ENCODE measurements at places on chromosomes 7 and 10.

DNA sequence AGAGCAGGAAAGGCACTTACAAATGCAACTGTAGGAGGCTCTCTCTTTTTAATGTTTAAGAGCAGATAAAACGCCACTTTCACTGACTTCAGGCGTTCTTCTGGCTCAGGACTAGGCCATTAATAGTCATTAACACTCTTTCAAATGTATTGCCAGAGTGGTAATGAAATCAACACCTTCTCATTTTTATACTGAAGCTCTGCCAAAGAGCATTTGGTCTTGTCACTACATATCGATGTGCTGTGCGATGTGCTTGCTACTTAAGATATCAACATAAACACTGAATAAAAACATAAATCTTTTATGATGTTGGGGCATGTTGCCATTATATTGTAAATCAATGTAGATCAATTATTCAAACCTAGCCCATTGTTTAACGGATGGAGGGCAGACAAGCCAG, 634.7 kb downstream of the ARL4A start:
- DNase-seq = no peak

DNA sequence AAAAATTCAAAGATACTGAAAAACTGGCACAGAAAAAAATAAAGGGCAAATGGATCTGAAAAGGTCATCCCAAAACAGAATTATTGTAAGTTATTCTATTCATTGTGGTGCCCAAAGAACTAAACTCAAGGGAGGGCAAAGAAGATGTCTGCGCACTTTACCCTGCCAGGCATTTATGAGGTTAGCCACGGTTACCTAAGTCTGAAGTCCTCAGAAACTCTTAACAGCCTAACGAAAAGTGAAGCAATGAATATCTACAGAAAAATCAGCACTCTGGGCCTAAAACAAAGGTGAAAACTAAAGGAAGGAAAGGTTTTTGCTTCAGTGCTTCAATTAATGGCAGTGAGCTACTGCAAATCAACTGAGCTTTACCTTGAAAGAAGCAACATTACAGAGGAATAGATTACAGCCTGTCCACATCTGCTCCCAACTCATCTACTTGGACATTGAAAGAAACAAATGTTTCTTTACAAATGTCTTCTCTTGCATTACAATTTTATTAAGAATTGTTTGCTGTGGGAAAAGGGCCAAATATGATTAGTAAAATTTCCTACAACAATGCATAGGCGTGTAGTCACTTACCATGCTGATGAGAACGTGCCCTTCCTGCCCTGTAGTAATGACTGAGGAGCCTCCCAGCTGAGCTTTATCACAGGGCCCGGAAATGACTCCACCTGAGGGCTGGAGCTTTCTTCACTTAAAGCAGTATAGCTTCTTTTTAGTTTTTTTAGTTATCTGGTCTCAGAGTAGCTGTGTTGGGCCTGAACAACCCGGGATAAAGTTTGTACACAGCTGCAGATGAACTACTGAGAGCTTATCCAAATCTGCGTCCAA, at the start of gene TUBAL3:
Gene TUBAL3, minus strand, starts transcription at position 621 of the 834 bp plus-strand sequence. Its CDS starts 36 bp downstream, at position 585.
- DNase-seq = no peak

- DNase-seq = no peak
These were observed 198.6 kb upstream of the ADARB2 start for GRCh38 chr10:1935912-1936311.

DNA sequence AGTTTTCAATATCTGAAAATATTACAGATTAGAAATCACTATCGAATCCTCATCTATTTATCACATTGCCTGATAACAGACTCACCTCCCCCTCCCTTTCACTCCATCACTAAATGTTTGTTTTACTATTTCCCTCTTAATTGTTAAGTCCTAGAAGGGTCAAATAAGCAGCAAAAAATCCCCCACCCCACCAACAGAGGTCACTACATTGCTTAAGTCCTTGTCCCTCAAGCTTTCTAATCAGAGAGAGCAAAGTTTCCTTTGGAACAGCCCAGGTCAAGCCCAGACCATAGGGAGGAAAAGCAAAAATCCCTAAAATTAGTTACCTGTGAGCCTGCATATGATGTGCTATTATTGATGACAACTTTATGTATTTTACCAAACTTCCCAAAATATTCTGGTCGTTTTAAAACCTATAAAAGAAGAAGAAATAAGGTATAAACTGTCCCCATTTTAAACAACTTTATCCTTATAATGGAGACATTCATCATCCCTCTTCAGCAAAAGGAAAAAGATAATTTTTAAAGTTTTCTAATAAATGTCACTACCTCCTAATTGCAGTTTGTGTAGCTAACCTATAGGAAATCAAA, 95.0 kb downstream of the CNOT4 start:
- no peak for DNase-seq

DNA sequence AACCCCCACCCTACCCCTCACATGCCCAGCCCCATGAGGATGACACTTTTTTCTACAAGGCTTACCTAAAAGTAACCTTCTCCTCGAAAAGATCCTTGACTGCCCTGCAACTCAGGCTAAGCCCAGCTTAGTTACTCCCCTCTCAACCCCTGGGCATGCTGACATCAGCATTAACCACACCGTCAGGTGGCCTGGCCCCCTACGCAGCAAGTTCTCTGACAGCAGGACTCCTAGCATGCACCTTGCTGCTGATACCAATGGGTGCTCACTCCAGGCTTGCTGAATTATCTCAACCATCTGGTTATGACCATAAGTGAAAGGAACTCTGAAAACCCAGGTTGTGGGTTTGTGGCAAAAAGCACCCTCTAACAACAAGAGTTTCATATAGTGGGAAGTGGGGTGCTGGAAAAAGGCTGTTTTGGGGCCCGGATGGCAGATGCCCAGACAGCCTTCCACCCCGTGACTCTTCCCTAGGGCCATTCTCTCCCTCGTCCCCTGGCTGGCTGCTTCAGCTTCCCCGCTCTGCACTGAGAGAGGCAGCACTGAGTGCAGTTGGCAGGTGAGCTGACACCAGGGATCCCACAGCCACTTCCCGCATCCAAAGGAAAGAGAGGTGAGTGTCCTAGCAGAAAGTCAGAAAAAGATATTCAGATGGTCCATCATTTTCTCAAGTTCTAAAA, 518.9 kb downstream of the KCNMA1 start:
- no peak for DNase-seq

DNA sequence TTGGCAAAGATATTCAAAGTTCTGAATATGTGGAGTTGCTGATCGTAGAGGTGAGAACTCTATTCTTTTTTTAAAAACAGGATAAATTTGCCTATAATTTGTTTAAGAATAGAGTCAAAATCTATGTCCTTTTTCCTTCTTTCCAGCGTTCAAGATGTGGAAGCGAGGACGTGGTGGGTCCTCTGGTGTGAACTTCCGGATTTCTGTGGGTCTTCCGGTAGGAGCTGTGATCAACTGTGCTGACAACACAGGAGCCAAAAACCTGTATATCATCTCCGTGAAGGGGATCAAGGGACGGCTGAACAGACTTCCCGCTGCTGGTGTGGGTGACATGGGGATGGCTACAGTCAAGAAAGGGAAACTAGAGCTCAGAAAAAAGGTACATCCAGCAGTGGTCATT, 40.5 kb upstream of the SP8 start:
- no peak for DNase-seq

DNA sequence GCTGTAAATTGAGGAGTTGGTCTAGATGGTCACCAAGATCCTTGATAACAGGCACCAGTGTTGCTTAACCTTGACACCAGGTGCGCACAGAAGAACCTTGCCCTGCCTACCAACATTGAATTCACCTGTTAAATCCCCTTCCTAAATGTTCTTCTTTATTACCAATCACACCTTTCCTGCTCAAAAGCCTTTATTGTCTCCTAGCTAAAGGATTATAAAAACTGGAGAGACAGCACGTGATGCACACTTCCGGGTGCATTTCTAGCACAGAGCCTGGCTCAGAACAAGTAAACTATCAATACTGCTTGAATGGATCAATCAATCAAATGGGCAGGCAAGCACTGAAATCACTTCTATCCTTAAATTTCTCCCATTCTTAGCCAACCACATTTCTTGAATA, 56.3 kb downstream of the SVIL start:
- no peak for DNase-seq

- no peak for DNase-seq
These were observed 12.0 kb upstream of the SVOPL start for GRCh38 chr7:138713191-138713590.

GRCh38 chr7:76291351-76292212, 10.9 kb upstream of the HSPB1 start:
- peak; percentile 91 for DNase-seq

DNA sequence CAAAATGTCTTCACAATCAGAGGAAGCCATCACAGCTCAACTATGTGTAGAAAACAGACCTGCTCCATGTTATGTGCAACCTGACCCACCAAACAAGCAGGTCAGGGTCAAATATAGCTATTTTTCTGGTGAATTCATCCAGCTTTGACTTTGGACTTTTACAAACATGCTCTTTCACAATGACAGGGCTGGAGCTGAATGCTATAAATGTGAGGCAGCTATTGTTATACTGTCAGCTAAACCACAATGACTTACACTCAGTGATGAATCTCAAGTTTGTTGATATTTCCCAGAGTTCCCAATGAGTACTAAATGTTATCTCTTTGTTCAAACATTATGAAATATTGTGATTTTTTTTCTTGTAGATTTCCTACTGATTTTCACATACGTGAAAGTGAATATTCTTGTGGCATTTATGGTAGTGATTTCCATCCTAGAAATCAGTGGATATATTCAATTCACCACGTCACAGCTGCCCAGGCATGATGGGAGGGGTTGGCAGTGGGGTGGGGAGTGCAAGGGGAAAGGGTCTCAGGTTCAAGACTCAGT, 2.5 kb upstream of the ITIH2 start:
- DNase-seq = no peak

GRCh38 chr10:69407621-69408301, 9.0 kb downstream of the TACR2 start:
- no peak for DNase-seq

GRCh38 chr7:30521532-30521931, 16.9 kb upstream of the GGCT start:
- no peak for DNase-seq

DNA sequence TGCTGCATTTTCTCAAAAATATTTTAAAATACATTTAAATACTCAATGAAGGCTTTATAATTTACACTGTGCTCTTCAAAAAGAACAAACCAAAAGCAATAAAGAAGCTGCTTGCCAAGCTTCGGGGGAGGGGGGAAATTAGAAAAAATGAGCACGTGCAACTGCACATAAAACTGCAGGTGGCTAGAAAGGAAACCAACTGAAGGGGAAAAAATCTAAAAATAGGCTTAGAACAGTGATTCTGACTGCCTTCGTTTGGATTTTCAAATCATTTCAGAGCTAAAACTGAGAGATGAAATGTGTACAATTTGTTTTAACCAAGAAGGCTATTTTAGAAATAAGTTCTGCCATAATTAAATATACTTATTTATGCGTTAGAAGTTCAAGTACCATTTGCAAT, 61.4 kb downstream of the ABI1 start:
- DNase-seq = no peak

DNA sequence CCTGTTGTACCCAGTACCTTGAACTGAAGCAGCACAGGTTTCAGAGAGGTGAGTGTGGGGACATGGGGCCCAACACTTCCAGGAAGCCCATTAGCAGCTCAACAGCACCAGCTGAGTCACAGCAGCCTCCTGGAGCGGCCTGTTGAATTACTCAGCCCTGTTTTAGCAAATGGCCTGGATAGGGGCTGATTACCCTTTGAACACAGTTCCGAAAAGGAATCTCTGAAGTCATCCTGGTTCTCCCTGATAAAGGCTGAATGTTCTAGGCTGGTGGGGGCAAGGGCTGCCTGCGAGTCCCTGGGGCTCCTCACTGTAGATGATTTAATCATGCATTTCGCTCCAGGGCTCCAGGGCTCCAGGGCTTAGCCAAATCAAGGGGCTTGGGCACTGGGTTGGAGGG, 287.5 kb downstream of the GRID1 start:
- peak; percentile 42 for DNase-seq

GRCh38 chr10:72257051-72257892, 16.5 kb upstream of the DDIT4 start:
- no peak for DNase-seq

- DNase-seq = no peak
These were observed 54.9 kb upstream of the NAMPT start for GRCh38 chr7:106339513-106340246.

- DNase-seq = no peak
These were observed 60.2 kb downstream of the CHST15 start for GRCh38 chr10:124032971-124033886.

- DNase-seq = no peak
These were observed 102.4 kb downstream of the SEMA3E start for GRCh38 chr7:83546586-83546985.

DNA sequence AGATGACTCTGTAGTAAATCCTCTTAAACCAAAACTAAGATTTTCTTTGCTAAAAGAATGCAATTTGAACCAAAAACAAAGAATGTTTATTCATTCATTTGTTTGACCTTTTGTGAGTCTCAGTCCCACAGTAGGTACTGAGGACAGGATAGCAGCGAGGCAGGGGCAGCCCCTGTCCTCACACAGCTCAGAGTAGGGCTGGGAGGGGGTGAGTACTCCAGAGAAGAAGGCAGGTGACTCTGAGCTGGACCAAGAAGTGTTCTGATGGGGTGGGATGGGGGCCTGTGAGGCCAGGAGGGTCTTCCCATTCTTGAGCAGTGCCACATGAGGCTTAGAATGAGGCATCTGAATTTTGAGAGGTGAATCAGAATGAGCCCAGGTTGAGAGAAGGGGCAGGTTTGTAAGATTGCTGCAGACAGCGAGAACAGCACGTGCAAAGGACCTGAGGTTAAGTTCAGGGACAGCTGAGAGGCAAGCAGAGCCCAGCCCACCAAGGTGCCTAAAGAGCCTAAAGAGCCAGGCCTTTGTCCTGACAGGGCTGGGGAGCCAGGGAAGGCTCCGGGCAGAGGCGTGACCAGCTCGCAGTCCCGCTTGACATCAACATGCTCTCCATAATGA, 56.9 kb upstream of the CHST15 start:
- no peak for DNase-seq

GRCh38 chr10:1169981-1170866, 114.0 kb downstream of the WDR37 start:
- no peak for DNase-seq

GRCh38 chr7:69017208-69017607, 581.1 kb upstream of the AUTS2 start:
- no peak for DNase-seq

DNA sequence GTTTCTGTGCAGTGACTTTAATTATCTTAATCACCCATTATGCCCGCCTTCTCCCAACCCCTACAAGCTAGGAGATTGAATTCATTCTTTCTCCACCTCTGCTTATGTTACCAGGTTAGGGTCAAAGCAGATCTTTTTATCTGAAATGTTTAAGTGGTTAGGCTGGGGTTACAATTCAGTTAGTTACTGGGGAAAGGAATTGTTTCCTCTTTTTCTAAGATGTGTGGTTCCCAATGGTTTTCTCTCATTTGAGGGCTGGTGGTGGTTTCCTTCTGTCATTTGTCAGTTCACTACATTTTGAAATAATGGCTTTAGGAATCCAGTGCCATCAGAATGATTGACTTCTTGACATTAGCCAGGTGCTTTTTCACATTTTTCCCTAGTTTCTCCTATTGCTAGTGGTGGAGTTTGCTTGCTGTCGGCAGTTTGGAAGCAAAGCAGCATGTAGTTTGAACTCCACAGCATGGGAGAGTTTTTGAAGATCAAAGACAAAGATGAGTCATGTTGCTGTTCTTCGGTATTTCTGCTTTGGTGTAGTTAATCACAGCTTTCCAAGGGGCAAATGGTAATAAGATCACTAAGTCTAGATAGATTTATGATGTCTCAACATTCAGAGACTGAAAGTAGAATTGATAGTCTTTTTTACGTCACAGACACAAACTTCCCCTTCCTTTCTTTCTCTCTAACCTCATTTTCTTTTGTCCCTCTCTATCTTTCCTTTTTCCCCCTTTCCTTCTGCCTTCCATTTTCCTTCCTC, 168.2 kb downstream of the SND1 start:
- no peak for DNase-seq

Measured in dorsolateral prefrontal cortex (tissue), 122 donors.